ENCODE measurements at places on chromosomes 7 and 10.
A peak's percentile ranks its signal among the peaks of the same experiment; 100 is the strongest.

GRCh38 chr10:32893916-32894664 lies 63.9 kb downstream of the ITGB1 start:
- DNase-seq, result no peak

GRCh38 chr10:50624866-50625501 lies 1.2 kb upstream of the SGMS1 start:
- DNase-seq, result peak; percentile 52

- no peak for DNase-seq
These were observed 121.3 kb downstream of the SEMA3A start for GRCh38 chr7:84073186-84073875.

- DNase-seq, result no peak
These were observed 7.3 kb upstream of the LIPA start for GRCh38 chr10:89258881-89259280.

GRCh38 chr10:80596391-80597257 lies 58.9 kb downstream of the SH2D4B start:
- DNase-seq, result peak; percentile 15

DNA sequence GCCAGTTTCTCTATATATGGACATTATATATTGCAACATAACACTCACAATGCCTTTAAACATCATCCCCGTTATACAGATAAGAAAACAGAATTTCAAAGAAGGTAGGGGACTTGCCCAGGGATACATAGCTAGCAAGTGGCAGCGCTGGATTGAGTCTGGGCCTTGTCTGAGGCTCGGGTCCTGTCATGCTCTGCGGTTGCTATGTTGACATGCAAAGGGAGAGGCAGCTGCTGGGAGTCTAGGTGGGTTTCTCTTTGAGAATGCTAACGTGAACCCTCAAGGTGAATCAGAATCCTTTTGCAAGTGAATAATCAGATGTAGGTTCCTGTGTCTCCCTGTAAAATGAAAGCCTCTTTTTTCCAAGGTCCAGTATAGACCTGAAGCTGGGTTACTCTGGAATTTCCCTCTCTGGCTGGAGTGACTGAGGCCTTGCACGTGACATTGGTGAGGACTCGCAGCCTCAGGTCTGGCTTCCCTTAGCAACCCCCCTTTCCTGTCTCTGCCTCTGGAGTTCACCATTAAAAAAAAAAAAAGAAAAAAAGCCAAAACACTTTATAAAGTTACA lies 38.9 kb downstream of the TCF7L2 start:
- no peak for DNase-seq

DNA sequence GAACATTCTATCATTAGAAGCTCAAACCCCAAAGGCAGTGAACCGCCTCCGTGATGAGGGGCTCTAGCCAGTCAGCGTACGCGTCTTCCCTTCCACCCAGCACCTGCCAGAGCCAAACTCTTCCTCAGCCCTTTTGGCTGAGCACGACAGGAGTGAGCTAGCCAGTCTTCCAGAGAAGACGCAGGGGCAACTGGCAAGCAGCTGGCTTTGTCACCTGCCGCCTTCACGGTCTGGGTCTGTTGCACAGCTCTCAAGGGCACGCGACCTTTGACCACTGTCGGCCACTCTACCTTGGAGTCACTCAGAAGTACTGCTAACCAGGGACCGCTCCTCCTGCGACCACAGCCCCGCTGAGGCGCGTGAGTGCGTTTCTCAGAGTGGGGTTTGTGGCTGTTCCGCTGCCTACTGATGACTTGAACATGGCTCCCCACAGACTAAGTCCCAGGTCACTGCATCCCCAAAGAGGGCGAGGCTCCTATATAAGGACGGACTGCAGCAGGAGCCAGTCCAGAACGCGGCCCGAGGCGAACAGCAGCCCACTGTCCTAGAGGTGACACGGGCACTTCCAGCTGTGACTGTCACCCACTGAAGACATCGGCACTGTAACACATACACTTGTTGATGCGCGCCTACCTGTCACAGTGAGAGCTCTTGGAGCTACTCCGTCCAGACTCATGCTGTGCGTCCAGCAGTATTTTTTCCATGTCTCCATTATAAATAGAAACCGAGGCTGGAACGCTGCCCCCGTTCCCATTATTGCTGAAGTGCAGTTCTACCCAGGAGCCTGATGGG lies 8.4 kb downstream of the BNIP3 start:
- DNase-seq, result no peak

- no peak for DNase-seq
These were observed 33.4 kb upstream of the C1GALT1 start for GRCh38 chr7:7148798-7149481.

- no peak for DNase-seq
These were observed 115.5 kb downstream of the LMBR1 start for GRCh38 chr7:156777364-156778069.

DNA sequence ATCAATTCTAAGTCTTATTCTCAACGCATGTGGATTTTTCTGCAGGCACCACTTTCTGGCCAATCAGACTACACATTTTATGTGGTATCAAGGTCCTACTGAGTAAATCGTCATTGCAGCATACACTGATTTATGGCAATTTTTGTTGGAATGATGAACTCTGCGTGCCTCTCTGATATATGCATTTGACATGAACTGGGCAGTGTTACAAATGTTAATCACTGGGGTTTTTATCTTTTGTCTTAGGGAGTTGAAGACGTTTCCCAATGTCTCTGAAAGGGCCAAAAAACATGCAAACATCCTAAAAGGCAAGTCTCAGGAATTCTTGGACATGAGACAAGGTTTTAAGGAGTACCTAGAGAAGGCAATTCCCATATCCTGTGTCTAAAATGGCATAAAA lies 809.5 kb upstream of the CELF2 start:
- no peak for DNase-seq

- no peak for DNase-seq
These were observed 73.7 kb downstream of the PRR15 start for GRCh38 chr7:29637374-29637773.

- DNase-seq, result no peak
These were observed 3.3 kb downstream of the ZC3HC1 start for GRCh38 chr7:130047831-130048230.

DNA sequence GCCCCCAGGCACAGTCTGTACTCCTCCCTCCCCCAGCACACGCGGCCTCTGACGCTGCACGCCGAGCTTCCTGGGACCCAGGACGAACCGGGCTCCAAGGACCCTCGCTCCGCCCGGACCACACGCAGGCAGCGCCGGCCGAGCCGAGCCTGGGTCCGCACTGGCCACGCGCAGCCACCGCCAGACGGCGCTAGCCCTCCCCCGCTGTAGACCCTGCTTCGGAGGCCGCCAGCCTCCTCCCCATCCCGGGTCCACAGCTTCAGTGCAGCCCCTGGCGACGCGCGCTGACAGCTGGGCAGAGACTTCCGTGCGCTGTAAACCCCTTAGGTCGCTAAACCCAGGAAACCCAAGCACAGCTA lies 936 bp upstream of the TCERG1L start:
- no peak for DNase-seq

- DNase-seq, result no peak
These were observed 25.8 kb downstream of the TMEM254 start for GRCh38 chr10:80104066-80104926.

GRCh38 chr7:24965831-24966708 lies 13.9 kb downstream of the OSBPL3 start:
- DNase-seq, result peak; percentile 40

- DNase-seq, result no peak
These were observed 26.3 kb upstream of the PPIF start for GRCh38 chr10:79320820-79321493.

DNA sequence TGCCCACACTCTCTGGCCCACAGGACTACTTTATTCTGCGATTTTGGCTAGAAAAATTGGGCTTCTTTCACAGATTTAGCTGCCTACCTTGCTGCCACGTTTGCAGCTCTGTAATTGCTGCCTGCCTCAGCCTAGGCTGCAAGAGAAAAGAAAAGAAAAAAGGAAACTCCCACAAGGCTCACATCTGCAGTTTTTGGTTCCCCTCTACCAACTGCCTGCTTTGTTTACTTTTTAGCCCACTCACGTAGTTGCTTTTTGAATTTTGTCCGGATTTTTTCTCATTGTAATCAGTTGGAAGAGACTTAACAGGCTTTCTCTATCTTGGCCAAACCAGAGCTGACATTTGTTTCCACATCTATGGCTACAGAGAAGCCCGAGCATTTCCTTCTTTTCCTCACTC lies 24.3 kb downstream of the SUN3 start:
- DNase-seq, result no peak

GRCh38 chr10:6823770-6824169 lies 243.7 kb upstream of the PRKCQ start:
- DNase-seq, result no peak

- no peak for DNase-seq
These were observed 91.3 kb downstream of the CYTH3 start for GRCh38 chr7:6181136-6181535.

GRCh38 chr7:949021-949934 lies 5.2 kb downstream of the ADAP1 start:
- no peak for DNase-seq

DNA sequence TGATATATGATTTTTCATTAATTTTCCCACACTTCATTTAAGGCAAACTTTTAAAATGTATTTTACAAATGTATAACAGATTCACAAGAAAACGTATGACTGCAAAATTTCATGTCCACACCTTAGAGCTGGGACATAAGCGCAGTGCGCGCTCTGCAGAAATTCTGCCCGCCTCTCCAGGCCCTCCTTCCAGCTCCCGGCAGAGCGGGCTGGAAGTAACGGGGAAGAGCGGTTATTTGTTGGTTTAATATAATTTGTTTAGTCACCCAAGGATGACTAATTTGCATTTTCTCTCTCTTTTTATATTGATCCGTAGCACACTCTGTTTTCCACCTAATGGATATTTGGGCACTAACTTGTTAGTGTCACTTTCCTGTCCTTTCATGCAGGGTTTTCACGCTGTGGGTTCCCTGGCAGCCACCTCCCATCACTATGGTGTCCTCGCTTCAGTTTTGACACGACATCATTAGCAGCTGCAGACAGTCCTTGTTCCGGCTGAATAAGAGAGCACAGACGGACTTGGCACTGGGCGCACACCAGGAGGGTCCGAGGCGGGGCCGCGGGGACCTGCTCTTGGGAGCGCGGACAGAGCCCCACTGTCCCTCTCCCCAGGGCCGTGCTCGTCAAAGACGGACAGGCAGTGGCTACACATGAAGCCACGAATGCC lies 129.2 kb upstream of the SEC61G start:
- DNase-seq, result no peak

DNA sequence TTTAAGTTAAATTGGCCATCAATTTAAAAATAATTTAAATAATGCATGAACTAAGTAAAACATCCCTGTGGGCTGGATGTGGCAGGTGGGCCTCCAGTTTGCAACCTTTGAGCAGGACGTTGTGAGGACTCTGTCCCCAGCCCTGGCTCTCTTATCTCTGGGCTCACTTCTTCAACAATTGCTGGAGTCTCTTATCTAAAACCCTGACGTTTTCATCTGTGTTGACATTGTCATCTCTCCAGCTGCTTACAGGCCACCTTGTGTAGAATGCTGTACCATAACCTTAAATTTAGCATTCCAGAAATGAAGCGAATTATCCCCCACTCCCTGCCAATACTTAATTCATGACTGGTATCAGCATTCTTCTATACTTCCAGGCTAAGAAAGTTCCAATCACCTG lies 3.2 kb upstream of the KIF5B start:
- DNase-seq, result no peak

DNA sequence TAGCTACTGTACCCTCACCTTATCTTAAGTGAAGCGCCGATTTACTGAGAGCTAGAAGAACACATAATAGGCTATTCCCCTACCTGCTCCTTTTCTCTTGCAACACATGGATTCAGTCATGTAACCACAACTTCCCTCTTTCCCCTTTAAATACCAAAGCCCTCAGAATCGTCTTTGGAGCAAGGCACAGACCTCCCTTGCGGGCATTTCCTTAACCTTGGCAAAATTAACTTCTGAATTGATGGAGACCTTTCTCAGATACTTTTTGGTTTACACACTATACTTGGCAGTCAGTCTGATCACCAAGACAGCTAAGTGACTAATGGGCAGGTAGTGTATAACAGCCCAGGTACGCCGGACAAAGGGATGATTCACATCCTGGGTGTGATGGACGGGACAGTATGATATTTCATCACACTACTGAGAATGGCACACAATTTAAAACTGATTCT lies 72.7 kb upstream of the SEC61G start:
- no peak for DNase-seq

DNA sequence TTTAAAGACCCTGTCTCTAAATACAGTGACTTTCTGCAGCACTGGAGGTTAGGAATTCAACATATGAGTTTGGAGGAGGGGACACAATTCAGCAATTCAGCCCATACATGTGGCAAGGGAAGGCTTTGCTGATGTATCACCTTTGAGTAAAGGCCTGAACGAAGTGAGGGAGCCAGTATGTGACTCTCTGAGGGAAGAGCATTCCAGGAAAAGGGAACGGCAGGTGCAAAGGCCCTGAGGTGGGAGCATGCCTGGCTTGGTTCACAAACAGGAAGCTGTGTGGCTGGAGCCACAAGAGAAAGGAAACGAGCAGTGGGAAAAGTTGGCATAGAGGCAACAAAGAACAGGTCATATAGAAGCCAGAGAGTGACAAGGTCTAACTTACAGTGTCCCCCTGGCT lies 72.9 kb downstream of the MTPN start:
- no peak for DNase-seq

GRCh38 chr7:13894954-13895353 lies 94.5 kb downstream of the ETV1 start:
- DNase-seq, result no peak

GRCh38 chr7:18353339-18353738 lies 142.2 kb upstream of the HDAC9 start:
- no peak for DNase-seq

DNA sequence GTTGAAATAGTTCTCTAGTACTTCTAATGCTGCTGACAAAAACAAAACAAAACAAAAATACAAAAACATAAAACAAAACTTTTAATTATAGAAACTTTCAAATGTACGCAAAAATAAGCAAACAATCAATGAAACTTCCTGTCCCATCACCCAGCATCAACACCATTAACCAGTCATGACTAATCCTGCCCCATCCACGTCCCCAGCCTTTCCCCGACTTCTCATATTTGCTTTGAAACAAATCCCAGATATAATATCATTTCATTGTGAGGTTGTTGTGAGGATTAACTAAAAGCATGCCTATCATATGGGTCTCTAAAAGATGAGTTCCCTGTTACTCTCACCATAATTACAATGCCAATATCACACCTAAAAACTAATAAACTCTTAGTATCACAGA lies 55.7 kb downstream of the CSTF2T start:
- DNase-seq, result no peak

GRCh38 chr10:81109200-81109752 lies 571.6 kb downstream of the SH2D4B start:
- no peak for DNase-seq

All from stimulated activated naive CD4-positive, alpha-beta T cell treated with Interleukin-2 at 50 U/mL for 16 hours (primary cell).